ENCODE measurements at places on chromosomes 3 and 15.

DNA sequence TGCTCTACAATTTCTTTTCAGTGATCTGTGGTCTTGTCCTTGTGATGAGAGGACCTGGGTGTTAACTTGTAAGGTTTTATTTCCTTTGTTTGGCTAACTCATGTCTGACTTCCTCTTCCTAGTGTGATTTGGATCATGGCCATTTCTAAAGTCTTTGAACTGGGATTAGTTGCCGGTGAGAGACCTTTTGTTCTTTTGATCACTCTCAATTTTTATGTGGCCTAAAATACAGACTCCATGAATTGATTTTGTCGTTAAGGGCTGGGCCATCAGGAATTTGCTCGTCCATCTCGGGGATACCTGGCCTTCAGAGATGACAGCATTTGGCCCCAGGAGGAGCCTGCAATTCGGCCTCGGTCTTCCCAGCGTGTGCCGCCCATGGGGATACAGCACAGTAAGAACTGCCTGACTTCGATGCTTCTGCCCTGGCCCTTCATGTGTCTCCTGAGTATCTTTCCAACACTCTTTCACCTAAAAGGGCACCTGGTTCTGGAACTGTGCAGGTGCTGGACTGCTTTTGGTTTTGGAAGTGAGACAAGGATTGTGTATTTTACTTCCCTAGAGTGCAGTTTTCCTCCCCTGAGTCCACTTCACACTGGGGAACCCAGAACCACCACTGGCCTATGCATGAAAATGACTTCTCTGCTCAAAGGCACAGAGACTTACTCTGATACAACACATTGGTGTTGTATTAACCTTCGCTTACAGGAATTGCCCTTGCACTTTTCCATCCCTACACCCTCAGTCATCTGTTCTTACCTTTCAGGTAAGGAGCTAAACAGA lies 13.1 kb upstream of the LRRC2 start:
- no peak for DNase-seq

GRCh38 chr3:153404157-153404556 lies 242.1 kb downstream of the RAP2B start:
- DNase-seq: no peak

GRCh38 chr3:132535575-132536441 lies 61.3 kb upstream of the ACKR4 start:
- DNase-seq: peak; percentile 30

GRCh38 chr3:7433073-7433472 lies 572.2 kb downstream of the GRM7 start:
- no peak for DNase-seq

DNA sequence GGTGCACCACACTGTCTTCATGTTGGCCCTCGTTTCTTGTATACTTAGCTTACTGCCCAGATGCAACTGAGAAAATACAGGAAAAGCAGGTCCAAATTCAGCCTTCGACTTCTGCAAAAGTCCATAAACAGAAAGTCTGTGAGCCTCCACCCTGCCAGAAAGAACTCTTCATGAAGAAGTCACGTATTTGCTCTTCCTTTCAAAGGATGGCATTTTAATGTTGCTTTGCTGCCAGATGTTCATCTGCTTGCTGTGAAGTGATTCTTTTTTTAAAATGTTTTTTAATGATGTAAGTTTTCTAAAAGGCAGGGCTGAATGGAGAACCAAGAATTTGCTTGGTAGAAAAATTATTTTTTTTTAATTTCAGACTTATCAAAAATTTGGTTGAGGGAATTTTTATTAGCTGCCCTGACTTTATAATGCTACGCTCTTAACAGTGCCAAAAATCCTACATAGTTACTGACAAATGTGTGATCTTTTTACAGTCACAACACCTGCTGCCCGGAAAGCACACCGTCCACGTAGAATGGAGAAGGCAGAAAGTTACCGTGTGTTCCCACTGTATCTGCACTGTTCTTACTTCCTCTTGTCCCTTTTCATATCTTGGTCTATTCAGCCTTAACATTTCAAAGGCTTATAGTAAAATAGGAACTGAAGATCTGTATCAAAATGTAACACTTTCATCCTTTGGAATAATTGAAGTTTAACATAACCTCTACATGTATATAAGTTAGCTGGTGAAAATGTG lies 136.3 kb downstream of the LRRC28 start:
- no peak for DNase-seq

GRCh38 chr15:54149115-54149531 lies 170.9 kb downstream of the UNC13C start:
- no peak for DNase-seq

- no peak for DNase-seq
Measured at GRCh38 chr15:95850837-95851236, 479.7 kb upstream of the NR2F2 start.

DNA sequence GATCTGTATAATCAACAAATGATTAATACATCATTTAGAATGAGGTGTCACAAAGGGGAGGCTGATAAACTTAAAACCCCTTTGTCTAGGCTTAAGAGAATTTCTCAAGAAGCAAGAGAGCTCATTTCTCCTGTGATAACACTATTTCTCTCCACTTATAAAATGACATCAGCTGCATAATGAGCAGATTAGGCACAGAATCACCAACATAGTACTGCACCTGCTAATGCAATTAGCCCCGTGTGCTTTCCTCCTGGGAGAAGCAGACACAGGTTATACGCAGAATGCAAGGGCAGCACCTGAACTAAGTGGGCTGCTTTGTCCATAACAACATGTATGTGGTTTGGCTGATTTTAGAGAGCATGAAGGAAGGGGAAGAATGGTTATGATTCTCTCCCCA lies 515.3 kb upstream of the CFAP20DC start:
- DNase-seq: no peak

- no peak for DNase-seq
Measured at GRCh38 chr3:48567090-48567489, 3.5 kb upstream of the UCN2 start.

- DNase-seq: no peak
Measured at GRCh38 chr15:47773143-47773542, 55.8 kb downstream of the SEMA6D start.

Measured in gastrocnemius medialis (tissue), 4 donors.